ENCODE measurements at places on chromosomes 5 and 9.

- H3K4me3 ChIP-seq = no peak overlapping the region
- DNase-seq = no peak
- H3K27ac ChIP-seq = no peak overlapping the region
- H3K4me1 ChIP-seq = no peaks in the 10 kb centered on the region
- no peaks in the 10 kb centered on the region for H3K36me3 ChIP-seq
- H3K27me3 ChIP-seq = no peaks in the 10 kb centered on the region
Measured at GRCh38 chr5:99721506-99721905, 792.7 kb upstream of the CHD1 start.

GRCh38 chr9:81653240-81653639, 36.1 kb downstream of the TLE1 start:
- H3K27ac ChIP-seq = no peak overlapping the region
- no peaks in the 10 kb centered on the region for H3K27me3 ChIP-seq
- DNase-seq = no peak
- peaks cover 7% of the 10 kb centered on the region for H3K36me3 ChIP-seq
- H3K4me3 ChIP-seq = no peak overlapping the region

GRCh38 chr5:136799806-136800372, 434.5 kb upstream of the TRPC7 start:
- H3K4me3 ChIP-seq = no peak overlapping the region
- H3K36me3 ChIP-seq = no peaks in the 10 kb centered on the region
- no peak overlapping the region for H3K27ac ChIP-seq
- no peaks in the 10 kb centered on the region for H3K27me3 ChIP-seq
- DNase-seq = no peak
- H3K4me1 ChIP-seq = no peaks in the 10 kb centered on the region

GRCh38 chr9:14768405-14769229, 46.1 kb upstream of the CER1 start:
- no peak overlapping the region for H3K4me3 ChIP-seq
- H3K27me3 ChIP-seq = no peaks in the 10 kb centered on the region

GRCh38 chr5:32027717-32028458, 146.2 kb downstream of the GOLPH3 start:
- peaks cover 7% of the 10 kb centered on the region for H3K4me1 ChIP-seq
- H3K4me3 ChIP-seq = no peak overlapping the region
- H3K27me3 ChIP-seq = no peaks in the 10 kb centered on the region
- H3K27ac ChIP-seq = no peak overlapping the region
- H3K36me3 ChIP-seq = no peaks in the 10 kb centered on the region

DNA sequence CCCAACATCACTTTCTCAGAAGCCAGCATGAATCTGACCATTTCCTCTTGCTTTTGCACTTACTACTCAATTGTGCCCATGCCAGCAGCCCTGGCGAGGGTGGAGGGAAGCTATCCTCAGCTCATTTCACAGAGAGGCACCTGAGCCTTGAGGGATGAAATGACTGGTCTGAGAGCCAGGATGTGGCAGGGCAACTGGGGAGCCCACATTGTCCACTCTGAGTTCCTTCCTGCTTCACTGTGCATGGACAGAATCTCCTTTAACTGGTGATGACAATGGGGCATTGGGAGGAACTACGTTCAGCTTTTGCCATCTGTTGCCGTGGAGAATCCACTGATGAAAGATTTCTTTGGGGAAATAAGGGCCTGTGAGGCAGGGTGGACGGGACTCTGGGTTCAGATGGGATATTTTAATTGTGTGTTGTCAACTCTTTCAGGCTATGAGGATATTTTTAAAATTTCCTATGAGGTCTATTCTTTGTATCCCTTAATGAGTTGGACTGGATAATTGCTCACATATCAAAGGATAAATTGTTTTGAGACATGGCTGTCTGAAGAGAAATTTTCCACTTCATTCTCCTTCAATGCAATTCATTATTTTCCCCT, 78.3 kb downstream of the TNC start:
- no peaks in the 10 kb centered on the region for H3K27me3 ChIP-seq
- DNase-seq = no peak
- H3K27ac ChIP-seq = no peak overlapping the region
- no peak overlapping the region for H3K4me3 ChIP-seq
- H3K4me1 ChIP-seq = no peaks in the 10 kb centered on the region

GRCh38 chr5:61010467-61011454, 65.8 kb downstream of the NDUFAF2 start:
- no peak overlapping the region for H3K27ac ChIP-seq
- no peak for DNase-seq
- no peaks in the 10 kb centered on the region for H3K36me3 ChIP-seq
- H3K27me3 ChIP-seq = no peaks in the 10 kb centered on the region
- H3K4me3 ChIP-seq = no peak overlapping the region

GRCh38 chr9:99335280-99335679, 113.2 kb downstream of the SEC61B start:
- no peak overlapping the region for H3K27ac ChIP-seq
- H3K36me3 ChIP-seq = no peaks in the 10 kb centered on the region
- no peak for DNase-seq
- H3K27me3 ChIP-seq = no peaks in the 10 kb centered on the region
- H3K4me1 ChIP-seq = no peaks in the 10 kb centered on the region

DNA sequence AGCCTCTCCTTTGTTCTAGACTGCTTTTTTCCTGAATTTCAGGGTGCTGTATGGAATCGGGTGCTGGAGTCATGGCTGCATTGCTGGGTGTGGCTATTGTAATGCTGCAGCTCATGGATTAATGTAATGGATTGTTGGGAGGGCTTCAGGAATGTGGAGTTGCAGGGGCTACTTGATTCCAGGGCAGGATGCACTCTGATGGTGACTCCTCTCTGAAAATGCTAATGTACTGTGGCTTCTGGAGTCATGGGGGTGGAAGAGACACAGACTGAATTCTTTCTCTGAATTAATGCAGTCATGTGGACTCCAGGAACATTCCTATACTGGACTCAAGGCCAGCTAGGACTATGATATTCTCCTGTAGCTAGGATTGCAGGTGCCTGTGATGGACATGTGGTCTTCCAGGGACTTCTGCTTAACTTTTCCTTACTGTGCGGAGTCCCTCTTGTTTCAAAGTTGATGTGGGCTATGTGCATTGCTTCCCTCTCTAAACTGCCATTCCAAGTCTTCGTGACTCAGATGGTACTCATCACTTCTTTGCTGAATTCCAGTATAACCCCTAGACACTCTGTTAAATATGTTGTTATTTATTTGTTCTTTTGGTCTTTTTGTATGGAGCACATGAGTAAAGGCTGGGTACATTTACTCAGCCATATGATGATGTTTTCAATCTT, 396.2 kb downstream of the KCTD16 start:
- DNase-seq = no peak
- H3K4me1 ChIP-seq = peaks cover 7% of the 10 kb centered on the region
- H3K27ac ChIP-seq = no peak overlapping the region
- no peak overlapping the region for H3K4me3 ChIP-seq
- no peaks in the 10 kb centered on the region for H3K36me3 ChIP-seq

GRCh38 chr5:124492444-124493224, 253.8 kb downstream of the ZNF608 start:
- no peak overlapping the region for H3K4me3 ChIP-seq
- no peaks in the 10 kb centered on the region for H3K27me3 ChIP-seq
- H3K36me3 ChIP-seq = no peaks in the 10 kb centered on the region
- no peaks in the 10 kb centered on the region for H3K4me1 ChIP-seq
- DNase-seq = no peak
- no peak overlapping the region for H3K27ac ChIP-seq
